Activated effector memory CD4-positive, alpha-beta T cell treated with anti-CD3 and anti-CD28 coated beads, Interleukin-2, amount 50 U/mL, for 16 hours (primary cell): ENCODE measurements at places on chromosomes 6 and 20.

DNA sequence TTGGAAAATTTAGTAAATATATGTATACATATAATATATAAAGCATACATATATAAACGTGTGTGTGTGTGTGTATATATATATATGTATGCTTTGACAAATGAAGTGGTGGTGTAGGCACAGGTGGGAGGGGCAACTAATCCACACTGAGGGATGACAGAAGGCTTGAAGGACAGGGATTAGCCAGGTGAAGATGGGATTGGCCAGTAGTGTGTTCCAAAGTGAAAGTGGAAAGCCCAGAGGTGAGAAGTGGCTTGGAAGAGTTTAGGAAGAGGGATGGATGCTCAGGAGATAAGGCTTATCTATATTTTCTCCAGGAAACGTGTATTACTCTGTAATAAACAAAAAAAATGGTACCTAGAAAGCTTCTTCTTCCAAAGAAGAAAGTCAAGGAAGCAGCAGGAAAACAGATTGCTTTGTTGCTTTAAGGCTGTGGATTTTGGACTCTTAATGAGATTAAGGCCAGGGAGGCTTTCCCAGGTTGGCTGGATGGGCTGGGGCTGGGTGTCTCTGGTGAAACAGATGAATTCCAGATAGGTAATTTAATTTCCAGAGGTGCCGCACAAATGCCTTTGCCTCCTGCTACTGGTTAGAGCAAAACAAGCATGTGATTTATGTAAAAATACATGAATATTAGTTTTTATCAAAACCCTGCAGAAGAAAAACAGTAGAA lies 63.9 kb downstream of the JARID2 start:
- DNase-seq, result no peak

DNA sequence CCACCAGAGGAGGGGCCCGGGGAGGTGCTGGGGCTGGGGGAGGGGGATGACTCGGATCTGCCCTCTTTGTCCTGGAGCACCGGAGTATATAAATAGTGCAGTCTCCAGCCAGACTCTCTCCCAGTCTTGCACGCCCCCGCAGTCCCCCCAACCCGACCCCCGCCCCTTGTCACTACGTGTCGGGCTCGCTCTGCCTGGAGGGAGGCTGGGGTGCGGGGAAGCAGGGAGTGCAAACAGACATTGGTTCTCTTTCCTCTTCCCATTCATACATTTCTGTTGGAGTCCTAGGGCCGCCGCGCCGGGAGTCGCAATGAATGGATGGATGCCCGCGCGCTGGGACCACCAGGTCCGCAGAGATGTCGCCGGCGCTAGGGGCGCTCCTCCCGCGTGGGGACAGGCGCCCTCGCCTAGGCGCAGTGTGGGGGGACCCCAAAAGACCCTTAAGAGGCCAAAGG lies 179.3 kb downstream of the TBXT start:
- no peak for DNase-seq

GRCh38 chr20:39645131-39645530 lies 683.0 kb downstream of the DHX35 start:
- DNase-seq, result no peak

GRCh38 chr6:168132531-168133167 lies 53.6 kb upstream of the FRMD1 start:
- no peak for DNase-seq

- DNase-seq, result peak; percentile 64
Observed at GRCh38 chr6:41545247-41545702, 906 bp upstream of the FOXP4 start.

GRCh38 chr20:4469910-4470309 lies 251.8 kb upstream of the PRND start:
- no peak for DNase-seq
